ENCODE measurements at places on chromosomes 13 and 19.

- no peak for DNase-seq
These were observed 7.2 kb downstream of the ERFL start for GRCh38 chr19:41920882-41921576.

- DNase-seq: no peak
These were observed 12.8 kb downstream of the PEG3 start for GRCh38 chr19:56827708-56828107.

- peak; percentile 48 for DNase-seq
These were observed 2.6 kb downstream of the RNASEH2B start for GRCh38 chr13:50911937-50912795.

DNA sequence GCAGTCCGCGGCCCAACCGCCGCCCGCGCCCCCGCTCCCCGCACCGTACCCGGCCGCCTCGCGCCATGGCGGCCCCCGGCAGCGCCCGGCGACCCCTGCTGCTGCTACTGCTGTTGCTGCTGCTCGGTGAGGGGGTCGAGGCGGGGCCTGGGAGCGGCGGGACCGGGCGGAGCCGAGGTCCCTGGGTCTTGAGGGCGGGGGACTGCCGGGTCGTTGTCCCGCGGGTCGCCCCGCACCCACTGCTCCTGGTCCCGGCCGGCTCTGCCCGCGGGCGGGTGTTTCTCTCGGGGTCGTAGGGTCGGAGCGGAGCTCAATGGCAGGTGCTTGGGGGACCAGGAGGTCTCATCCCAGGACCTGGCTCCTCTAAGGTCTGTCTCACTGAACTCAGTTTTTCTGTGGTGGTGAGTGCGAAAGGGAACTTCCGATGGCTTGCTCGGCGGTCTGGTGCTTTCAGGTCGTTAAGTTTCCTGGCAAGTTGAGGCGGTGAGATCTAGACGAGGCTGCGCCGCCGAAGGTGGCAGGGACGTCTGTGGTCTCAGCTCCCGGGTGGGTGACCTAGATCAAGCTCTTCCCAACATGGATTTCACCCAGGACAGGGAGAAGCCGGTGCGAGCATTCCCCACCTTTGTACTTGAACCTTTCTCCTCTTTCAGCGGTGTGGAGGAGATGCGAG lies 467 bp downstream of the LAMP1 start:
- no peak for DNase-seq

GRCh38 chr19:53962887-53963431 lies at the start of gene CACNG8:
TSS of gene CACNG8 (plus strand) at chr19:53962937.
- DNase-seq: no peak

GRCh38 chr13:98443329-98443728 lies 133.6 kb downstream of the STK24 start:
- DNase-seq: peak; percentile 55

- DNase-seq: no peak
These were observed 2.6 kb upstream of the MCEMP1 start for GRCh38 chr19:7674010-7675005.

GRCh38 chr13:108777421-108778420 lies 148.3 kb downstream of the MYO16 start:
- no peak for DNase-seq

DNA sequence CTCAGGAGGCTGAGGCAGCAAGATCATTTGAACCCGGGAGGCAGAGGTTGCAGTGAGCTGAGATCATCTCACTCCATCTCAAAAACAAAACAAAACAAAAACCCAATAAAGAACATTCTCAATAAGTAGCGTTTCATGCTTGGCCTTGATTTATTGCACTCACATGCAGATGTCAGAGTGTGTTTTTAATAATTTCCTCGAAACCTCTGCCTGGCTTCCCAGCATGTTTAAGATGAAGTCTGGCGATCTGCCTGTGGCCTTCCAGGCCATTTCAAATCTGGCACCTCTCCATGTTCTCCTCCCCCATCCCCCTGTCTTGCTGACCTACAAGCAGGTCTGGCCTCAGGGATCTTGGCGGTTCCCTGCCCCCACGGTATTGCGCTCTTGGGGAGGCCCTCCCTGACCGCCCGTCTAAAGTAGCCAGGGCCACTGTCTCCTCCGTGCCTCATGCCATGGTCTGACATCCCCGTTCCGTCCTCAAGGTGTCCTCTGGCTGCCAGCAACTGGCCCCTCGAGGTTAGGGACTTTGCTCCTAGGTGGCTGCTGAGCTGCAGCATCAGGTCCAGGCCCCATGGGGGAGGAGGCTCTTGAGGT lies 1.6 kb downstream of the WDR88 start:
- DNase-seq: no peak

- DNase-seq: no peak
These were observed 7.9 kb downstream of the SPATA13 start for GRCh38 chr13:24168392-24168750.

DNA sequence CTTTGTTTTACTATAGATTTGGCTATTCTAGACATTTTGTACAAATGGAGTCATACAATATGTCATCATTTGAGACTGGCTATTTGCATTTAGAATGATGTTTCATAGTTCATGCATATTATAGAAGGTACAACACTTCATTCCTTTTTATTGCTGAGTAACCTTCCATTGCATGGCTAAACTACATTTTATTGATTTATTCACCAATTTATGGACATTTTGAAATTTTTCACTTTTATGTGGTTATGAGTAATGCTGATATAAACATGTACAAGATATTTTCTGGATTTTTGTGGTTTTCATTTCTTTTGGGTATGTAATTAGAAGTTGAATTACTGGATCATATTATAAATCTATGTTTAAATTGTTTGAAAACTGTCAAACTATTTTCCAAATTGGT lies 710.3 kb upstream of the SLITRK5 start:
- DNase-seq: no peak

DNA sequence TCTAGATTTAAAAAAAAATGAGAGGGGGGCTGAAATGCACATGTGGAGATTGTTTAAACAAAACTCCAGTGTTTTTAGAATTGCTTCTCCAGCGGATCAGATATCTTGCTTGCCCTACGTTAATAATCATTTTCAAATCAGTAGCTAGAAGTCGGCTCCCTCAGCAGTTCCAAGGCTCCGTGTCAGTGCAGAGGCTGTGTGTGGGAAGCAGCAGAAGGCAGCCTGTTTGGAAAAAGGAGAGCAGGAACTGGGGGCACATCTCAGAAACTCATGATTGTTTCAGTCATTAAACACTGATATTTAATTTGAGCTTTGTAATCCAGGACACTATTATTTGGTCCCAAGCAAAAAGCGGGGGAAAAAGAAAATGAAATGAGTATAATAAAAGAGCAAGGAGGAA lies 50.9 kb downstream of the SOX21 start:
- DNase-seq: no peak

GRCh38 chr13:62360609-62361008 lies 945.0 kb upstream of the PCDH20 start:
- DNase-seq: no peak

- no peak for DNase-seq
These were observed 16.1 kb downstream of the ZFR2 start for GRCh38 chr19:3852614-3853254.

- DNase-seq: no peak
These were observed 21.6 kb upstream of the NAA16 start for GRCh38 chr13:41289463-41289881.

GRCh38 chr13:40494513-40494912 lies 171.9 kb downstream of the FOXO1 start:
- no peak for DNase-seq

DNA sequence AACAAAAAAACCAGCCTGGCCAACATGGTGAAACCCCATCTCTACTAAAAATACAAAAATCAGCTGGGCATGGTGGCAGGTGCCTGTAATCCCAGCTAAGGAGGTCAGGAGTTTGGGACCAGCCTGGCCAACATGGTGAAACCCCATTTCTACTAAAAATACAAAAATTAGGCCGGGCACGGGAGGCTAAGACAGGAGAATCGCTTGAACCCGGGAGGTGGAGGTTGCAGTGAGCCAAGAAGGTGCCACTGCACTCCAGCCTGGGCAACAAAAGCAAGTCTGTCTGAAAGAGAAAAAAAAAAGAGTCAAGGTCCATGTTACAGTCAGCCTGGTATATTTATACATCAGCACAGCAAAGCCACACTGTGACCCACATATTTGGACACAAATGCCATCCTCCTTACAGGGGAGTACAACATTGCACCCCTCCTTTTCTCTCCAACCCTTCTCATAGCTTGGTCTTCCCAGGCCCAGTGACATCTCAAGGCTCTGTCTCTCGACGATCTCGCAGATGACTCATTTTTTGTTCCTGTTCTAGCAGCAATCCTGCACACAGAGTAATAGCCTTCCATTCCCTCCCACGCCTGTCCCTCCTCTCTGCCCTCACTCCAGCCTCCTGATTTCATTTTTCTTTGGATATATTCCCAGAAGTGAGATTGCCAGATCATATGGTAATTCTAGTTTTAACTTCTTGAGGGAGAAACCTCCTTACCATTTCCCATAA lies 21.0 kb upstream of the DPP9 start:
- DNase-seq: peak; percentile 78

- no peak for DNase-seq
These were observed 21.6 kb upstream of the SEMA6B start for GRCh38 chr19:4580961-4581665.

DNA sequence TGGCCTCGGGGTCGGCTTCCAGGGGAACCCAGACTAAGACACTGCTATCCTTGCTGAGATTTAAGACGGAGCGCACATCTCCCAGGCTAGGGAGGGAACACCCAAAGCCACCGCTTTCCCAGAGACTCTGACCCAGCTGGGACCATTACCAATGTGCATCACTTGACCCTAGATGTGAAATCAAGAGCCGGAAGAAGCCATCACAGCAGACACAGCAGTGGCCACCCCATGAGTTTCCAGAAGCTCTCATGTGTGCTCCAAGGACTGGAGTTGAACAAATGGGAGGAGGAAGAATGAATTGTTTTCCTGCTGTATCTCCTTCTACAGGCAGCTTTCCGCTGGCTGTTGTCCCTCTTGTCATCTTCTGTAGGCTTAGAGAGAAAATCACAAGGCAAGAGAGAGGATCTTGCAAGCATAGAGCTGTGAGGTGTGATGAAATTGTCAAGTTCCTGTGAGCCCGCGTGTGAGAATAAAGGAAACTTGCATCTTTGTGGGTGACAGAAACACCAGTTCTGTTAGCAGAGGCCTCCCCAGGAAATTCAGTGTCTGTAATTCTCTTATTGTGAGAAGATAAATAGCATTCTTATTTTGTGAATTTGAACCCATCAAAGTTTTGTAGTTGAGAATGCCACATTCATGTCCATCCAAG lies 711.8 kb downstream of the UQCRFS1 start:
- DNase-seq: no peak

- DNase-seq: no peak
These were observed 278.0 kb downstream of the ITGBL1 start for GRCh38 chr13:101730420-101731000.

DNA sequence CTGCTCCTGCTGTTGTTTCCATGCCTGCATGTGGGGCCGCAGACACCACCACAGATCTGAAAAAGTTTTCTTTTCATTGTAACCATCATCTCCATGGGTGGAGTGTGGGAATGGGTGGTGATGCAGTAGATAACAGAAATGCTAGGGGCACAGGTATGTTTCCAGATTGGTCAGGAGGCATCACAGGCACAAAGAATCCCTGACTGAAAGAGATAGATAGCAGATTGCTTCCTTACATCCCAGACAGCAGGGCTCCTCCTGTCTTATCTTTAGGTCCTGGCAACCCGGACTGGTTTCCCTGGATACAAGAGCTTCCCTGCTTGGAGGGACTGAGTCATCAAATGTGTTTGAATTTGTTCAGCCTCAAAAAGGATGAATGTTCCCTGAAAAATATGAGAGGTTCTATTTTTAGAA lies 1937.6 kb downstream of the PCDH9 start:
- DNase-seq: peak; percentile 16

DNA sequence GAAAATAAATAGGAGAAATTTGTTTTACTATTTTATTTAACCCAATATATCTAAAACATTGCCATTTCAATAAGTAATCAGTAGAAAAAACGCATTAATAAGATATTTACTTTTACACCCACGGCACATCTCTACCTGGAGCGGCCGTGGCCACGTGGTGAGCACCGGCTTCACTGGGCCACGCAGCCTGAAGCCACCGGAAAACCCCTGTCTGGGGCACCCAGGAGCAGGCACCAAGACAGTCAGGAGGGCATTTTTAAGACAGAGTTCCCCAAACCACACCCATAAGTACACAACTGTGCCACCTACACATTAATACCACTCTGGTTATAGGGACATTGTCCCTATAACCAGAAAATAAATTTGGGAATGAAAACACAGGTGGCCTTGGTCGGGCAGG lies 80.9 kb downstream of the SPACA7 start:
- DNase-seq: no peak

- no peak for DNase-seq
These were observed 37.6 kb upstream of the MAB21L1 start for GRCh38 chr13:35514061-35514477.

DNA sequence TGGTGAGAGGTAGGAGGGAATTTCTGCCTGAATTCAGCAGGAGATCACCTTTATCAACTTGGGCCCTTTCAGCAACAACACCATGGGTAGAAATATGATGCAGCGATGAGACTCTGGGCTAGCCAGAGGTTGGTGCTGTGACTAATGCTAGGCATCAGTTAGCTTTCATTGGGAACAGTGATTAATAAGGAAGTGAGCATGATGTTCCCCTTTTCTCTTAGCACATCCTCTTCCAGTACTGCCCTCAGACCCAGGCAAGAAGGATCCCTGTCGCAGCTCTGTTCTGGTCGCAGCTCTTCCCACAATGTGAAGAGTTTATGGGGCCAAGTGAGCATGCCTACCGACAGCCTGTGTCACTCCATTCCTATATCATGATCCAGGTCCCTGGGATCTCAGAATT lies 100.5 kb downstream of the FLT1 start:
- DNase-seq: no peak

DNA sequence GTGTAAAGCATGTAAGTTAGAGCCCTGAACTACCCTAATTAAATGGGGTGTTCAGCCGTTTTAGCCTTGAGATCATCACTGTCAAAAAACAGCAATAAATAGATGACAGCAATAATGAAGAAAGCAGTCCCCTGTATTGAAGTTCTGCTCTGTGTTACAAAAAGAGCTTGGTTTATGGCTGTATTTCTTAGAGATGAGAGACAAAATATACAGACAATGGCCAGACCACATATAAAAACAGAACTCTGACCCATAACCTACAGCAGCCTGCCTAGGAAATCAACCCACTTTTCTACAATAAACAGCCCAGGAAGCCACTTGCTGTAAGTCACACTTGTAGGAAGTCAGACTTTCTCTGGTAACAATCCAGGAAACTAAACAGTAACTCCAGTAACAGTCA lies 10.8 kb downstream of the IGFL3 start:
- DNase-seq: no peak

GRCh38 chr13:63396746-63397145 lies 1981.1 kb upstream of the PCDH20 start:
- DNase-seq: no peak

- DNase-seq: peak; percentile 64
These were observed 44.0 kb upstream of the GAS6 start for GRCh38 chr13:113907635-113908617.

- no peak for DNase-seq
These were observed 141.0 kb upstream of the TMTC4 start for GRCh38 chr13:100815476-100816046.

- no peak for DNase-seq
These were observed 62.6 kb downstream of the LATS2 start for GRCh38 chr13:20998649-20999415.

- DNase-seq: no peak
These were observed 139.3 kb downstream of the IRS2 start for GRCh38 chr13:109647053-109647452.

GRCh38 chr19:14182476-14182875 lies 23.5 kb downstream of the ADGRL1 start:
- no peak for DNase-seq

All from AG09309 (cell line).